ENCODE measurements at places on chromosomes 3 and 15. TPM values are rescaled to one million over a fixed set of nuclear protein-coding genes. Genes with fewer than 3 reads are reported as not detected.

DNA sequence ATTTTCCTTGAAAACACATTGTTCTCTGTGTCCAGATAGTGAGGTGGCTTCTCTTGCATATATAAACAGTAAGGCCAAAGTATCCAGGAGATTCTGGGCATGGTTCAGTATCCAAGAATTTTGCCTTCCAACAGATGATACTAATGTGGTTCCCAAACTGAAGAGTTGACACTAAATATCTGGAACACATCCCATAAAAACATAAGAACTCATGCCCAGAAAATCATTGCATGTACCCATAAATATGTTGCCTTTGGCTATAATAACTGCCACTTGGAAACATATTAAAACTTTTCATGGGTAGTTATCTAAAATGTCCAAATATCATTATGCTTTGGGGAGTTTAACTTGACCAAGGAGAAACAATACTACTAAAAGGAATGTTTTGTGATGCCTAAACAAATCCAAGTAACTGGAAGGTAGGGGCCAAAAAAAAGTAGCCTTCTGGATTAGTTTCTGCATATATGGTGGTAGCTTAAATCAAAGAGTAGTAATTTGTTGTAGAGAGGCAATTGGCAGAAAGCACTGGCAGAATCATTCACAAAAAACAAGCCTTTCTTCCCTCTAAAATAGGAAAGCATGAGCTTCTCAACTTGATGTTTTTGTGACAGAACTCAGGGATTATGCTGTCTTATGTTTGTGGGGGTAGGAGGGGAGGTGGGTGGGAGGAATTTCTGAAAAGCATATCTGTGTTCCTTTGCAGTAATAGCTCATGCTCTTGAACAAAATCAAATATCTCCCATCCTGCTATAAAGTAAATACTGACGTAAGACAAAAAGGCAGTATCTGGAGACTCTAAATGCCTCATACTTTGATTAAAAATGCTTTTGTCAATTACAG lies 753.9 kb downstream of the TUSC7 start:
- DNase-seq: peak; percentile 5

GRCh38 chr3:31996195-31996594 lies 14.6 kb downstream of the ZNF860 start:
- DNase-seq: no peak

- DNase-seq: no peak
Observed at GRCh38 chr3:98536456-98537017, 4.8 kb downstream of the GPR15 start.

- DNase-seq: no peak
Observed at GRCh38 chr3:175222356-175222755, 363.2 kb downstream of the NAALADL2 start.

GRCh38 chr15:74821091-74821789 lies 5.2 kb upstream of the CPLX3 start:
- no peak for DNase-seq

DNA sequence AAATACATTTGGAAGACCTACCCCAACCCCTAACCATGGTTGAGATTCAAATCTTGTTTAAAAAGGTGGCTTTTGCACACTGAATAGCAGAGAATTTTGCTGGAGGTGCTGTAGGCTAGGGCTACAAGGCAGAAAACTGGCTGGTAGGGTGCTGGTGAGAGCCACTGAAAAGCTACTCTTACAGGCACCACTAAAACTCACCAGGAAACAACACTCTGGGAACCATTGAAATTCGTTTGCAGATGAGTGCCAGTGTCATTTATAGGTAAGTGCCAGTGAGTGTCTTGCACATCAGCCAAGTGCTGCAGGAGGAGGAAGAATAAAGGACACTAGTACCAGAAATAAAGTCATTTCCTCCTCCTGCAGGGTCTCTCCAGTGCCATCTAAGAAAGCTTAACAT lies 610.2 kb downstream of the ZNF385D start:
- DNase-seq: no peak

- DNase-seq: no peak
Observed at GRCh38 chr15:45228931-45229330, 23.1 kb upstream of the SLC28A2 start.

DNA sequence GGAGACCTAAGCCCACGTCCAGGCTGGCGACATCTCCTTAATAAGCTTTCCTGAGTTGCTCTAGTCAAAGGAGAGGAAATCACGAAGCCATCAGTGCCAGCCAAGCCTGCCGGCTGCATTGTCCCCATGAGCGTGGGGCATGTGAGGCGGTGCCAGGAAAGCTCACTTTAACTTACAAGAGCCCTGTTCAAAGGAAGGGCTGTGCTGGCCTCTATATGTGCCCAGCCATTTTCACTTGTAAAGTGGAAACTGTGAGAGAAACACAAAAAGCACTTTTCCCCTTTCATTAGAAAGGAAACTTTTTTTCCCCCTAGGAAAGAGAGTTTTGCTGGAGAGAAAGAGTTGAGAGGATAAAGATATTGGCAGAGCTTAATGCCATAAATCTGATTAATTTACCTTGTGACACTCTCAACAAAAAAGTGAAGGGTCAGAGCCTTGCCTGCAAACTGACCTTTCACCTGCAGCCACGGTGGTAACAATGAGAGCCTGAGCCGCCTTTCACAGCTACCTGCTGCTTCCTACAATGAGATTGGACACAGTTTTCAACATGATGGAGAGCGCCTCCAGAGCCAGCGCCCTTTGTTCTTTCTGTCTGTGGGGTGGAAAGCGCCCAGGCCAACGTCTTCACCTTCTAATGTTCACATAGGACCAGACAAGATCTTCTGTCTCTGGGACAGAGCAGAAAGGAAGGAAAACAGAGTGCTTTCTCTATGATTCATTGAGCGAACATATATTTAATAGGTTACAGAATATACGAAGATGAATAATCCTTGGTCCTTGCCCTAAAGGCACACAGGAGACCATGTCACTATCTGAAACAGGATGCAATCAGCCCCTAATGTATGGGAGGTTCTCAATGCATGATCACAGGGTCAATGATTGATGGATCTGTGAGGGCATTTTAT lies 233.1 kb upstream of the HES1 start:
- no peak for DNase-seq

GRCh38 chr15:62785881-62786828 lies 256.4 kb upstream of the TPM1 start:
- DNase-seq: no peak

DNA sequence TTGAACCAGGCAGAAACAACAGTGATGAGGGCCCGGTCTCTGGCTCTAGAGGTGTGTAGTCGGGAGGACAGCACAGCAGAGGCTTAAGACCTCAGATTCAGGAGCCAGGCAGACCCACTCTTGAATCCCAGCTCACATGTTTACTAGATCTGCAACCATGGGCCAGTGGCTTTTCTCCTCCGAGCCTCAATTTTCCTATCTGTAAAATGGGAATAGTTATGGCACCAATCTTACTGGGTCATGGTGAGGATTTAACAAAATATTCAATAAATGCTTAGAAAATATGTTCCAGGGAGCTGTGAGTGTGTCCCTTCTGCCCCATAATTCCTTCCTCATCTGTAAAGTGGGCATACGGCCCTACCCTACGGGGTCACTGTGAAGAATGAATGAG lies 506.9 kb downstream of the SHQ1 start:
- DNase-seq: no peak

DNA sequence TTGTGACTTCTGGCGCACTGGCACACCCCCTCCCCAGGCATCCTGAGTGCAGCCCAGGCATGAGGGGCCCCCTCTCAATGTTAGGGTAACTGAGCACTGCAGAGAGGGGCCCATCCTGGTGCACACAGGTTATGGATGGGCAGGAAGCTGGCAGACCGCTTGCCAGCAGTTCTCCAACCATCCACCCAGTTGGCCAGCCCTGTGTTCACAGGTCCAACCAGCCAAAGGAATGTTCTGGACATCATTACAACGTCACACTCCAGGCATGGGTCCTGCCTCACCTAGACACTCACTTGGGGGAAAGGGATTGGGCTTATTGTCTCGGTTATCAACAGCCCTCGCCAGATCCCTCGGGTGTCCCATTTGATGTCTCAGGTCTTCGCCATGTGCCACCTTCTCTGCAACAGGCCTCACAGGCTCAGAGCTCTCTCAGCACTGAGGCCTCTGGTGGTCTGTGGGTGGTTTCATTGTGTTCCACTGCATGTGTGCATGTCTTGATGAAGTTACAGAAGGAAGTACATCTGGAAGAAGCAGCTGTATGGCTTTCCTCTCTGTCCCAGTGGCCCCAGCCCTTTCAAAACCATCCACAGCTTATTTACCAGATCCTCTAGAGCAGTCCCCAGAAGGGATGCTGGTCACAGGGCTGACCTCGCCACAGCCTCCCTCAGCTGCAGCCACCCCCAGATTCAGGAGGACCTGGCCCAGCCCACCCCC lies 23.7 kb downstream of the ADCY5 start:
- no peak for DNase-seq

- DNase-seq: no peak
Observed at GRCh38 chr3:99128725-99129505, 227.4 kb upstream of the DCBLD2 start.

RTP1 gene
- total RNA-seq: not detected

SUSD5 gene
- 3.0 TPM for total RNA-seq

CHRNA5 gene
- 3.3 TPM for total RNA-seq

SYNPR gene
- total RNA-seq: 0.95 TPM

PARP15 gene
- total RNA-seq: 1.3 TPM

UROC1 gene
- total RNA-seq: not detected
